Fibroblast of skin of abdomen (primary cell): ENCODE measurements at places on chromosomes 6 and 20.

DNA sequence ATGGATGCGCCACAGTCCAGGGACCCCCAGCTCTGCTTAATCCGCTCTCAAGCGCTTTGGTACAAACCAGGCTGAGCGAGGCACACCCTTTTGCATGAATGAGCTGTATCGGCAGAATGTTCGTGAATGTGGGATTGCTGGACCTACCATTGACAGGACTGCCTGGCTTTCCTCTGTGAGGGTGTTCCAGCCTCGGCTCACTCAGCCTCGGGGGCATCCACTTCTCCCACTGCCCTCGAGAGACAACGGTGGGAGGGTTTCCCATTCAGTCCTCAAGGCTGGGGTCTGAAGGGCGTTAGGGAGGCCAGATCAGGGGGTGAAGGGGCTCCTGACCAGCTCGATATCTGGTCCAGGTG lies 17.4 kb downstream of the MDFI start:
- no peak for DNase-seq

DNA sequence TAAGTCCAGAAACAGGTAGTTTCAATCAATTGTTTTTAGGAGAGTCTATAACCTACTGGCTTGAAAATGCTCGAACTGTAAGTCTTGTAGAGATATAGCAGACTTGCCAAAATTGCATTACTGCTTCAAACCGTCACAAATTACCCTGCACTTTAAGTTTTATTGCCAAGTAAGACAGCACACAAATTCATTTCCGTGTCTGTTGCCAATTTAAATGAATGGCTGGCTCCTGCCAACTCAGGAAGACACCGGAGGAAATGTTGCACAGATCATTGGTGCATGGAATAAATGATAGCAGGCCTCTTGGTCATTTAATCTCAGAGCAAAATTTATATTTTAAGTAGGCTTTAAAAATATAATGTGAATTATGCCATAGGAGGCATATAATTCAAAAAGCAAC lies 438.1 kb downstream of the HACE1 start:
- no peak for DNase-seq

GRCh38 chr6:129368970-129369369 lies 341.0 kb downstream of the ARHGAP18 start:
- no peak for DNase-seq

DNA sequence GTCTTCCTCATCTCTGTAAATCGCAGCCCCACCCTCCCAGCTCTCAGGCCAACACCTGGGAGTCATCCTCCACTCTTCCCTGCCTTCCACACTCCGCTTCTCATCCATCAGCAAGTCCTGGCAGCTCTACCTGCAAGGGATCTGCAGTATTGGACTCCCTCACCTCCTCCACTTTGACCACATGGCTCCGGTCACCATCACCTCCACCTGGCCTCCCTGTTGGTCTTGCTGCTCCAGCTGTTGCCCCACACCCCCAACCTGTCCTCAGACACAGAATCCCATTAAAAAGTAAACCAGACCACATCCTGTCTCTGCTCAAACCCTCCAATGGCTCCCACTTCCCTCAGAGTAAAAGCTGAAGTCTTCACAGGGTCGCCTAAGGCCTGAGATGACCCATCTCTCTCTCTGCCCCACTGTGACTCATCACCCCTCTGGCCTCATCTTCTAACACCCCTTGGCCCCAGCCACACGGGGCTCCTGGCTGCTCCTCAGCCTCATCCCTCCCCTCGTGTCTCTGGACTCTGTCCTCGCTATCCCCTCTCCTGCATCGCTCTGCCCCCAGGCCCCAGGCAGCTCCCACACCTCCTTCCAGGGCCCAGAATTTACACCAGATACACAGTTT lies 185.1 kb upstream of the SULF2 start:
- DNase-seq = peak; percentile 28

GRCh38 chr6:91961236-91961635 lies 1374.4 kb upstream of the MAP3K7 start:
- no peak for DNase-seq

DNA sequence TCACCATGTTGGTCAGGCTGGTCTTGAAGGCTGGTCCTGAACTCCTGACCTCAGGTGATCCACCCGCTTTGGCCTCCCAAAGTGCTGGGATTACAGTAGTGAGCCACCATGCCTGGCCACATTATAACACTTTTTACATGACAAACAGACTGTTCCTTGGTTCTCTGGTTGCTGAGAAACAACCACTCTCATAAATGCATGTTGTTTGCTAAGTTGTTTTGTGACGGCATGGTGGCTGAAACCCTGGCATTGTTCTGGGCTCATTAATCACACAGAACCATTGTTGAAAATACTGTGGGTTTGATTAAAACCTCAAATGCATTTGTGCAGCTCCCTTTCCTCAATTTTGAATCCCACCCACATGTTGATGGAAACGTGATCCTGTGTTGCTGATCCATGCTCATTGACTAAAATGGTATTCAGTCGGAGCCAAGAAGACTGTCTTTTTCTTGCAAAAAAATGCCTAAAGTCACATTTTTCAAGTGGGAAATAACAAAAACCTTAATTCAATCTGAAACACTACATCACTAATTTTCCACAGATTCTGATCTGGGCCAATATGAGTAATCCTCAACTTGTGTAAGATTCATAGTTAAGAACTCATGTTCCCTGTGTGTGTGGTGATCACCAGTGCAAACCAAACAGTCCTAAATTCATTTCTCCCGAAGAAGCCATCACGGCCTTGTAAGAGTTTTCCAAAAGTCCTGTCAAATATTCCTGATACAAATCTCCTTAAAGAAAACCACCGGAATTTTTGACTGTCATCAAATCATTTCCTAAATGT lies 132.8 kb downstream of the FNDC1 start:
- no peak for DNase-seq

DNA sequence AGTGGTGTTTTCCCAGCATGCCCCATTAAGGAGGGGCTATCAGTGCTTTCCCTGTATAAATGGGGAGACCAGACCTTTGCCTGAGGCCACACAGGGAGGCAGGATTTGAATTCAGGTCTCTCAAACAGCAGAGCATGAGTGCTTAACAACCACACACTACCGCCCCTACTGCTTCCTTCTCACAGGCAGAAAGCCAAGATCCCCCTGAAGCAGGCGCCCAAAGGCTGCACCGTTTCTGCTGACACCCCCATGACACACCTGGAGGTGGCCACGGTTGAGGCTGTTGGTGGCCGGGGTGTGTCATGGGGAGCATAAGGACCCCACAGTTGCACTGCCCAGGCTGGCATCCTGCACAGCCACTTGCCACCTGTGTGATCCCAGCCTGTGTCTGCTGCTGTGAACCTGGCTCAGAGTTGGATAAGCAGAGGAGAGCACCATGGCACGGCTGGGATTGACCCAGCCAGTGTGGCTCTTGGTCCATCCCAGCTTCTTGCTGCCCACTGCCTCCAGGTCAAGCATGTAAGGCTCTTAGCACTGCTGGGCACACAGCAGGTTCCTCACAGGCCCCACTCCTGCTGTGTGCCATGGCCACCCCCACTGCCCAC lies 28.3 kb downstream of the PCK1 start:
- no peak for DNase-seq

DNA sequence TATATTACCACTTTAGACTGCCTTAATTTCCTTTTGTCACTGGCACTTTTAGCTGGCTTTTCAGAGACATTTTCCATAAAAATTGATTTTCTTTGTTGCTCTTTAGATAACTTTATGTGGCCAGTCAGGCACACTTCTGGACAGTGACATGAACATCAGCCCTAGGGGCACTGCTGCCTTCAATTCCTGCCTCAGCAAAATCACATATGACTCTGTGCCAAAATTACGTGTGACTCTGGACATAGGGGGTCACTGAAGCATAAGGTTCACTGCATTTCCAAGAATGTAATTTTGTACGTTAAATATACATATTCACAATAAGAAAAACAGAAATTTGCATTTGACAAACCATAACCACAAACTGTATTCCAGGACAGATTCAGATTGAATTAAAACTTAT lies 66.5 kb downstream of the ESF1 start:
- DNase-seq = no peak

- no peak for DNase-seq
These were observed 101.1 kb downstream of the SMLR1 start for GRCh38 chr6:130928158-130928912.

- DNase-seq = no peak
These were observed 913.8 kb upstream of the FLRT3 start for GRCh38 chr20:15251171-15251570.

- peak; percentile 91 for DNase-seq
These were observed 590 bp downstream of the HIVEP2 start for GRCh38 chr6:142944124-142945048.

DNA sequence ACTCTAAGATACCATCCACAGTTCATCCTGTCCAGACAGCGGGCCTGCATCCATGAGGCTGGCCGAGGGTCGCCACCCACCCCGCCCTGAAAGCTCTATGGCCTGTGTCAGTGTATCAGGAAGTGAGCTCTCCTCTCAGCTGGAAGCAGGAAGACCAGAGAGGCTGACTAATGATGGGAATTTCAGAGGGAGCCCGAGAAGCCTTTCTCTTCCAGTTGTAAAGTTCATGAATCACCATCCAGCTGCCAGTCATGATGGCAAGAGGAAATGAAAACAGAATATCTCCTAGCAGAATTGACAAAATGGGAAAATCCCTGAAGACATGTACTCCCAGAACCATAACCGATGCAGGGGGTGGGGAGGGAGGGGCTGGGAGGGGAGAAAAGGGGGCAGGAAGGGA lies 109.6 kb upstream of the RPS6KA2 start:
- peak; percentile 61 for DNase-seq
